ENCODE measurements at places on chromosomes 7 and 10. TPM values are rescaled to one million over a fixed set of nuclear protein-coding genes. Genes with fewer than 3 reads are reported as not detected.

GRCh38 chr7:37916017-37916672, 472 bp downstream of the SFRP4 start:
- H3K4me3 ChIP-seq: no peak overlapping the region
- no peak overlapping the region for H3K27ac ChIP-seq
- no peaks in the 10 kb centered on the region for H3K27me3 ChIP-seq
- H3K4me1 ChIP-seq: peaks cover 3% of the 10 kb centered on the region

DNA sequence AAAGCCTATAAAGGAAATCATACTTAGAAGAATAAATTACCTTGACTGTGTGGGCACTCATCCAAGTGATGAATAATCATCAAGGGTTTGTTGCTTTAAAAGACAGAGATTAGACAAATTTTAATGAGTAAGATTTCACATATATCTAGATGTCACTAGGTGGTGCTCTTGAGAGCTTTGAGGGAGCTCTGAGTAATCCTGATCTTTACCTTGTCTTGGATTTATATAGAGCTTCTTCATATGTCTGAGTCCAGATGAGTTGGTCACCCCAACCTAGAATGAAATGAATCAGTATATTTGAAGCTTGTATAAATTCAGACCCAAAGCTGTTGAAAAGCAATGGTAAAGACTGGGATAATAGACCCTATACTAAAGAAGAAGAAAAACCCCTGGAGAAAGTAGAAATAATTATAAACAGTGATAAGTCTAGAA, 3.7 kb downstream of the AGR2 start:
- no peak overlapping the region for H3K27ac ChIP-seq
- no peak overlapping the region for H3K4me3 ChIP-seq
- H3K4me1 ChIP-seq: no peaks in the 10 kb centered on the region

FAM25G gene
- total RNA-seq: not detected

ANKRD2 gene
- total RNA-seq: not detected

GRCh38 chr10:69576334-69577011, 3.3 kb upstream of the NEUROG3 start:
- no peaks in the 10 kb centered on the region for H3K4me1 ChIP-seq
- DNase-seq: no peak
- no peak overlapping the region for H3K4me3 ChIP-seq
- no peak overlapping the region for H3K27ac ChIP-seq
- no peaks in the 10 kb centered on the region for H3K27me3 ChIP-seq

INHBA gene
- not detected for total RNA-seq

GIMAP8 gene
- total RNA-seq: not detected

DNA sequence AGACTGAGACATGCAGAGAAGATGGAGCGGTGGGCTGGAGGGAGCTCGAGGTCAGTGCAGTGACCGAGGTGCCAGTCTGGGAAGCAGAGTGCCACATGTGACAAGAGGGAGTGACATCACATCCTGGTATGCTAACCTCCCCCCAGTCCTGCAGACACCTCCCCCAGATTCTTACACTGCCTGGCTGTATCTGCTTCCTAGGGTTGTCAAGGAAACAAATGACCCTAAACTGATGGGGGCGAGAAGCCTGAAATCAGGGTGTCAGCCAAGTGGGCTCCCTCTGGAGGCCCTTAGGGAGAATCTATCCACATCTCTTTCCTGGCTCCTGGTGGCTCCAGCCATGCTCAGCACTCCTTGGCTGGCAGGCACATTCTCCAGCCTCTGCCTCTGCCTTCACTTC, 316.1 kb upstream of the ZMIZ1 start:
- no peak for DNase-seq
- H3K4me3 ChIP-seq: no peak overlapping the region
- H3K27ac ChIP-seq: no peak overlapping the region
- peaks cover 15% of the 10 kb centered on the region for H3K4me1 ChIP-seq
- H3K36me3 ChIP-seq: no peaks in the 10 kb centered on the region

HOXA11 gene
- total RNA-seq: not detected

DNA sequence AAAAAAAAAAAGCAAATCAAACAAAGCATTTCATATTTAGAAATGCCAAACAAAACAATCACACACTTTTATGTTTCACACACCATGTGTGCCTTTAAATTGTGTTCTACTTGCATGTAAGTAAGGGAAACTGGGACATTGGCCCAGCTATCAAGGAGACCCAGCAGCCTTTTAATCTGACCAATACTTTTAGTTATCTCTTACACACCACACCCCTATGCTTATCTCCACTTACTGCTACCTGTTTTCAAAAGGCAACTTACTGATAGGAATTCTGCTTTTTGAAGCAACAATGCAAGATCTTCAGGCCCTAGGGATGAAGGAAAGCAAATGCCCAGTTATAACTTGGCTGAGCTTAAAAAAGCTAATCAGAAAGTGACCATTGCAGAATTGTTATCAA, 1244.8 kb upstream of the SORCS1 start:
- H3K27ac ChIP-seq: no peak overlapping the region
- H3K4me1 ChIP-seq: no peaks in the 10 kb centered on the region
- DNase-seq: no peak
- no peaks in the 10 kb centered on the region for H3K36me3 ChIP-seq

- peak; percentile 94 for DNase-seq
- no peaks in the 10 kb centered on the region for H3K36me3 ChIP-seq
- peaks cover 23% of the 10 kb centered on the region for H3K4me1 ChIP-seq
- H3K4me3 ChIP-seq: peak overlapping the region; percentile 71
- no peaks in the 10 kb centered on the region for H3K27me3 ChIP-seq
Measured at GRCh38 chr7:26398756-26399509, 107.3 kb downstream of the SNX10 start.

GRCh38 chr7:78489476-78490240, 691.1 kb downstream of the PHTF2 start:
- no peak overlapping the region for H3K27ac ChIP-seq
- H3K27me3 ChIP-seq: no peaks in the 10 kb centered on the region
- no peaks in the 10 kb centered on the region for H3K4me1 ChIP-seq
- H3K4me3 ChIP-seq: no peak overlapping the region
- no peak for DNase-seq
- H3K36me3 ChIP-seq: no peaks in the 10 kb centered on the region

DNA sequence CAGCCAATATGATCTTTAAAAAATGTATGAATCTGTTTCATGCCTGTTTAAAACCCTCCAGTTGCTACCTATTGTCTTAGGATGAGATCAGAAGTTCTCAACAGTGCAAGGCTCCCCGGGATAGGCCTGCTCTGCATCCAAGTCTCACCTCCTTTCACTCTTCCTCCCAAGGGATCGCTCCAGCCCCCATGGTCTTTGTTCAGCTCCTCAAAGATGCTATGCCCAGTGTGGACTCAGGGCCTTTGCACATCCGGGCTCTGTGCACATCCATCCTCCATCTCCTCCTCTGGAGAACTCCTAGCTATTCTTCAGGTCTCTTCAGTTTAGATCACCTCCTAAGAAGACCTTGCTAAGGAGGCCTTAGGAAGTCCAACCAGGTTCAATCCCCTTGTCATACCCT, 82.7 kb upstream of the LEP start:
- no peak overlapping the region for H3K4me3 ChIP-seq
- no peaks in the 10 kb centered on the region for H3K27me3 ChIP-seq
- H3K4me1 ChIP-seq: peaks cover 9% of the 10 kb centered on the region
- no peaks in the 10 kb centered on the region for H3K36me3 ChIP-seq
